ENCODE measurements at places on chromosomes 3 and 15.

GRCh38 chr3:133964547-133964946 is 65.2 kb downstream of the SLCO2A1 start:
- DNase-seq: no peak

DNA sequence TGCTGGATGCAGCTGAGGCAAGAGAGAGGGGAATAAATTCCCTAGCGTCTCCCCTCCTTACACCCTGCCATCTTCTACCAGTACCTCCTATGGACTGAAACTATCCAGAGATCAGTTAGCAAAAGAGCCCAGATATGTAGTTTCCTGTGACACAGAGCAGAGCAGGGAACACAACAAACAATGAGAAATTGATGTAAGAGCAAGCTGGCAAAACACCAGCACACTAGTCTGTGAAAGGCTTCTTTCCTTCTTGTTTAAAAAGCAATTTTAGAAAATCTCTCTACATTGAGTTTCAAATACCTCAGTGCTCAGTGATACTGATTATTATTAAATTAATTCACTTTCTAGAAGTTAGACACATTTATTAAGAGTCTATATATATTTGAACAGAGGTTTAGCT is 215.6 kb upstream of the AZI2 start:
- no peak for DNase-seq

DNA sequence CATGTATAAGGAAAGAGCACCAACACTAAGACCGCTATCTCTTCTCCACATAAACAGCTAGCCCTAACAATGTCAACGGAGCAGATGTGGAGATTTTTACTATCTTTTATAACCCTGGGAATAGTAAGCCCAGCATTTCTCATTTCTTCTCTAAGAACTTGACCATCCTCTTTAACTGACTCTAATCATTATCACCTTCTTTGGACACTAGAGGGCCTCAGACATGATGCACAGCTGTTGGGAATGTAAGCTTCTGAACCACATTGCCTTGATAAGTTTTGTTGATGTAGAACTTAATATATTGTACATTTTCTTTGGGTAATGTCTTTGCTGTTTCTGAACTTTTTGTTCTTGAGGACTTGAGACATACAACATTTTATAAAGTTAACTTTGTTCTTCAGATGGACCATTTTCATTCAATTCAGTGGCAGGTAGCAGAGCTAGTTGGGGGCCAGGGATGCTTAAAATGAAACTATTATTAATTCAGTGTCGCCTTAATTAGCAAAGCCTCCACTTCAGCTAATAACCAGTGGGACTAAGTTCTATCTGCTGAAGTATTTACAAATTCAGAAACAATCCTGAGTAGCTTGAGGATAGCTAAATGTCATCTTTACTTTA is 9.6 kb upstream of the TAGLN3 start:
- peak; percentile 30 for DNase-seq

- no peak for DNase-seq
Observed at GRCh38 chr3:102741694-102742093, 306.9 kb downstream of the ZPLD1 start.

GRCh38 chr15:39131609-39132008 is 449.3 kb upstream of the THBS1 start:
- DNase-seq: no peak

DNA sequence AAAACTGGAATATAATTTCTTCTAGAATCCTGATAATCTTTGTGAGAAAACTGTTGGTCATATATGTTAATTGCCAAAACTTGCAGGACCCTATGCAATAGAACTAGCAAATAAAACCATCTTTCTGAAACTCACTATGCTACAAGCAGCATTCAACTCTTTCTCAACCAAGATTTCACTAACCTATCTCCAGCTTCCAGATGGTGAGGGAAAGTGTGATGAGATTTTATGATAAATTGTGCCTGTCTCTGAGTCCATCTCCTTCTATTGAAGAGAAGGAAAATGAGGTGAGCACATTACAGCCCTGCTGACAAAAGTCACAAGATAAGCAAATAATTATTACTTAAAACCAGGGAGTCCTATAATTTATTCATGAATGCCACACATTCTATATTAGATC is 44.1 kb upstream of the UBE2Q2 start:
- no peak for DNase-seq

- no peak for DNase-seq
Observed at GRCh38 chr3:188473591-188474288, 319.8 kb downstream of the LPP start.

DNA sequence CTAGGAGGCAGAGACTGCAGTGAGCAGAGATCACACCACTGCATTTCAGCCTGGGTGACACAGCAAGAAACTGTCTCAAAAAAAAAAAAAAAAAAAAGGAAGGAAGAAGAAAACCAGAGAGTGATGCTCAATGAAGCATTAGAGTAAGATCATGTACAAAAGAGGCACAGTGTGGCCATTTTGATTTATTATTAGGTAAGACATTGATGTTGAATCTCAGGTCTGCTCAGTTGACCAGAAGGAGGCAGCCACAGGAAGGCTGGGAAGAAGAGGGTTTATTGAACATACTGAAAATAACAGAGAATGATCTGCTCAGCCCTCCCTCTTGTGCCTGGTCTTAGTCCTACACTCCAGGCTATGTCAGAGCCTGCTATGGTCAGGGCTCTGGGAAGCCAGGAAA is 15.6 kb downstream of the LRRK1 start:
- DNase-seq: no peak

- DNase-seq: no peak
Observed at GRCh38 chr3:3303636-3304035, 124.1 kb upstream of the CRBN start.

GRCh38 chr3:36678216-36679013 is 85.9 kb downstream of the DCLK3 start:
- DNase-seq: no peak

DNA sequence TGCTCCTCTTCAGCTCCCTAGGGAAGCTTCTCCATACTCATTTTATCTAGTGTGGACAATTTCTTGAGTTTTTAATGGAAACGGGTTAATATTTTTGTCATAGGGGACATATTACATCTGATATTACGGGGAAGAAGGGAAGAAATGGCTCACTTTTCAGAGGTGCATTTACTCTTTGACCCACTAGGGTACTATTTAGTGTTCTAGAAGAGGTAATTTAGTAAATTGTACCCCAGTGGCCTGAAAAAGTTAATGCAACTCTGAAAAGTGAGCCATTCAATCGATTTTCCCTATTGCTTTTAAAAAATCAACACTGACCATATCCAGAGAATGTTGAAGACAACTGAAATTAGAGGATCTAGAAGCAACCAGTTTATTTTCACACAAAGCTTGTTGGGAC is 71.2 kb downstream of the MAP2K5 start:
- DNase-seq: no peak

- DNase-seq: no peak
Observed at GRCh38 chr3:14001136-14001535, 121.3 kb upstream of the WNT7A start.

DNA sequence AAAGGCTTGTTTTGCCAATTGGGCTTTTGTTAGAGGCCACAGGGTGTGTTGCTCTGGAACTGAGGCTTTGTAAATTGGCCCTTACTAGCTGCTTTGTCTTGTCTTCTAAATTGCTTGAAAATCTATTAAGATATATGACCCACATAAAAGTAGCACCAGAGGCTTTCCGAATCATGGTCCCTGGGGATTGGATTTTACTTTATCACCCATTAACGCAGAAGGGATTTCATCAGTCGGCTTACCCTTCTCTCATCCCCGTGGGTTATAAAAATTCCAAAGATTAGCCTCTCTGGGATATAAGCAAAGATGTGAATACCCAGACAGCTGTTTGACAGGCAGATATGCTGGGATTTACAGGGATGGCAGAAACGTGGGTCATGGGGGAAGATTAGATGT is 98.3 kb upstream of the CHL1 start:
- DNase-seq: no peak

GRCh38 chr15:92846741-92847140 is 53.4 kb upstream of the CHD2 start:
- DNase-seq: no peak

DNA sequence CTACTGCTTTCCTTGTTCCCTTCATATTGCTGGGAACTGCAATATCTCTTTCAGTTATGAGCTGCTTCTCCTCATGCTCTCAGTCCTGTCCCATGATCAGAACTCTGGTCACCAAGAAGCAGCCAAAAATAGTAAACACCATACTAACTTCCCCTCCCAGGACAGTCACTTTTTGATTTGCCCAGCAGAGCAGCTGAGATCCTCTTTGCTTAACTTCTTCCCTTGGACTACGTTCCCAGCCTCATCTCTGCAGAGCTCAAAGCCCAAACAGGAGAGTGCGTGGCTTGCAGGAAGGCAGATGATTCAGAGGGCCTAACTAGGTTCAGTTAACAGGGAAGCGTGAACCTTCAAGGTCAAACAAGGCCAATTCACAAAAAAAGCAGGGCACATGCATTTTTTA is 153.2 kb downstream of the CTNNB1 start:
- no peak for DNase-seq

- DNase-seq: no peak
Observed at GRCh38 chr3:125322166-125322565, 53.0 kb downstream of the ZNF148 start.

DNA sequence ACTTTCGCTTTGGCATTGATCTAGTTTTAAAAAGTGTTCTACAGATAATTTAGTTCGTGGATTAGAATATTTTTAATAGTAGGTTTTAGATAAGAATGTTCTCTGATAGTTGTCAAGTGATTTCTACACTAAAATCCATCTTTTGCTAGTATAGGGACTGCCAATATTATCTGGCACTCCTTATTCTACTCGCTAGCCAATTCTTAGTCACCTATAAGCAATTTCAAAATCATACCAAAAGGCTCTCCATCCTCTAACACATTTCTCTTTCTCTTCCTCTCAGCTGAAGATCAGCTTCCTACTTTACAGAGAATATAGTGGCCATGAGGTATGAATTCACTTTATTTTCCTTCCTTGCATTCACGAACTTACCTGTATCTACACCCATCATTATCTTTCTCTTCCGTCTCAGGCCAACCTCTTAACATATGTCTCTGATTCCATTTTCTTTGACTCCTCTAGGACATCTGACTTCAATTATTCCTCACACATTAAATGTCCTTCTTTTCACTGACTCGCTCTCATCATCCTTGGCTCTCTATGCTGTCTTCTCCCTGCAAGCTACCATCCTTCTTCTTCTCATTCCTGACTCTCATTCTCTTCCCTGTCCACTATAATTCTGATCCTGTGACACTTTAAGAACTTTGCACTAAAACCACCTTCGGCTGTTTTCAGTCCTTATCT is 35.5 kb downstream of the C3orf80 start:
- no peak for DNase-seq

GRCh38 chr3:14363991-14364390 is 38.4 kb upstream of the SLC6A6 start:
- DNase-seq: no peak

DNA sequence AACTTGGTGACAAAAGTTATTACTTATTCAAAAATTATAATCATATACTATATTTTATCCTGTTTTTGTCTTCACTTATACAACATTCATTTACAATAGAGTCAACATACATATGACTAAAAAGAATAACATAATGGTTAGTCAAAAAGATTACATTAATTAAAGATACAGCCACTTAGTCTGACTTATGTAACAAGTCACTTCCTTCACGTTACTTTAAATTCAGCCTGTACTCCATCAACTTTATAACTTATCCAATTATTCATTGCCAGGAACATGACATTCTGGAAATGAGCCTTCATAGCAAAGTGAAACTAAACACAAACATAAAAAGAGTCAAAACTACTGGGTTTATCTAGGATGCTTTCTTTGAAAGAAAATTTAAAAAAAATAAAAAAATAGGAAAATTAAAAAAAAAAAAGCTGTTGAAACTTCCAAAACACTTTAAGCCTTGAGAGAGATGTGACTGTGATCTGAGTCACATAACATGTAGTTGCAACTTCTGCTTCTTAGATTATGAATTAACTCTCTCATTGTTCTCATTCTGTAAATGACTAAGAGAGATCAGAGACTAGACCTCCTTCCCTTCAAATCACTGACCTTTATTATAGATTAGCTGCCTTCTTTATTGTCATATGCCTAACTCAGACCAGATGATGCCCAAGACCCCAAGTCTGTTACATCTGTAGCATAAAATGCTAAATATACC is 107.8 kb downstream of the MYRIP start:
- DNase-seq: no peak

GRCh38 chr3:168049367-168049974 is 46.3 kb downstream of the GOLIM4 start:
- DNase-seq: no peak

GRCh38 chr3:153495422-153495821 is 333.4 kb downstream of the RAP2B start:
- DNase-seq: no peak

GRCh38 chr15:70146162-70146561 is 48.4 kb upstream of the TLE3 start:
- no peak for DNase-seq

GRCh38 chr3:45124352-45124751 is 21.8 kb downstream of the CDCP1 start:
- DNase-seq: no peak

DNA sequence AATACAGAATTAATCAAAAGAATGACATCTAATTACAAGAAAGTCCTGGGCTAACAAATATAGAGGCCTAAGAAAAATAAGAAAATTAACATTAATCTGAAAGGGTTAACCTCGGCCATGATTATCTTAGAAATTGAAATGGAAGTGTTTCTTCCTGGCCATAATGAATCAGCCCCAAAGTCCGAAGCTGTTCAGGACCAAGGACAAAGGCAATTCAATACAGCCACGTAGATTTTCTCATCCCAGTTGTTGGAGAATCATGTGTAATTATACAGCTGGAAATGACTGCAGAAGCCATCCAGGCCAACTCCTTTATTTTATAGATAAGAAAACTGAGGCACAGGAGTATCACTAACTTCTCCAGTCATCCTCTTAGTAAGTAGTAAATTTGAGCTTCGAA is 38.0 kb upstream of the GBE1 start:
- no peak for DNase-seq

DNA sequence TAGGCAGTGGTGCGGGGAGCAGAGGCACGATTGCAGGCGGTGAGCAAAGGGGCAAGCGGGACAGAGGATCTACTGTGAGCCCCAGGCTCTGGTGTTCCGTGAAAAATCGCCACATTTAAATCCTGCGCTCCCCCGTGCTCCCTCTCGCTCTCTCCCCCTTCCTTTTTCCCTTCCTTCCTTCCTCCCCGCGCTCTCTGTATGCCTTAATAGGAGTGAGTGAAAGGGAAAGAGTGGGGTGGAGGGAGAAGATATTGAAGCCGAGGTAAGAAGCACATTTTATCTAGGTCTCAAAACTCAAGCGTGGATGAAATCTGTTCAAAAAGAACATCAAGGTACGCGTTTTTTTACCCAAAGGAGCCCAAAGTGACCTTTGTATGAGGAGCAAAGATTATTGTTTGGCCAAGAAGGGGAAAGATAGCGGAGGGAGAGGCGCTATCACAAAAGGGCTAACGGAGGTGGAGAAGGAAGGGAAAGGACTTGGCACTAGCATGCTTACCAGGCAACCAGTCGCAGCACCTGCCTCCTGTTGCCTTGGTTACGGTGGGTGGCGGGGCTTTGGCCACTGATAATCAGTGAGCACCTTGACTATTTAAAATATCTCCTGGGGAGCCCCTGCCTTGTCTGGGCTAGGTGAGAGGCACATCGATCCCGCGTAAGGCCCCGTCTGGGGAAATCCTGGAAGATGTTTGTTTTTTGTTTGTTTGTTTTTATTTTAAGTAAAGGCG is 14.9 kb upstream of the AEN start:
- no peak for DNase-seq

Measured in CD4-positive, alpha-beta memory T cell (primary cell).